Natural killer cell (primary cell): ENCODE measurements at places on chromosomes 16 and 17. TPM values are rescaled to one million over a fixed set of nuclear protein-coding genes. Genes with fewer than 3 reads are reported as not detected.

DNA sequence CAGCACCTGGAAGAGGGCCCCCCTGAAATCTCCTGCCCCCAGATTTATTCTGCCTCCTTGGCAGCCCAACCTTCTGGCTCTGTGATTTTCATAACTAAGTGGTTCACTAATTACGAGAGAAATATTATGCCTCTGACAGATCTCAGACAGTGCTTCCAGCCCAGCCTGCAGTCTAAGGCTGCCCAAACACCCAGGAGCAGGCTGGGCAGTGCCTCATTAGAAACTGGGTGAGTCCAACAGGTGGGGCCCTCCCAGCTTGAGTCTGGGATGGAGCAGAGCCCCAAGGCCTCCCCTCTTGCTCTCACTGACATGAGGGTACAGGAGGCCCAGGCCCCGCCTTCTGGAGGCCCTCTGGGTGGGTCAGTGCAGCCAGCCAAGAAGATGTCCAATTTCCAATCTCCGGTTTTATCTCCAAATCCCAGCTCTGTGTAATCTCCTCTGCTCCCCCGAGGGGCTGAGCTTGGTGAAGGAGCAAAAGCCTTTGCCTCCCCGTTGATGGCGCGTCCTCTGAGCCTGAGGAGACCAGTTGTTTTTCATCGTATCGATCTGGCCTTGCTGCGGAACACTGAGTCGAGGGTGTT lies 20.1 kb upstream of the ABCC3 start:
- no peaks in the 10 kb centered on the region for H3K27me3 ChIP-seq
- no peak overlapping the region for H3K27ac ChIP-seq
- H3K36me3 ChIP-seq = no peaks in the 10 kb centered on the region
- DNase-seq = no peak
- H3K4me3 ChIP-seq = no peak overlapping the region

Gene TRAF4
- total RNA-seq = 97.8 TPM

Gene CACNA1H
- total RNA-seq = 1.5 TPM

DNA sequence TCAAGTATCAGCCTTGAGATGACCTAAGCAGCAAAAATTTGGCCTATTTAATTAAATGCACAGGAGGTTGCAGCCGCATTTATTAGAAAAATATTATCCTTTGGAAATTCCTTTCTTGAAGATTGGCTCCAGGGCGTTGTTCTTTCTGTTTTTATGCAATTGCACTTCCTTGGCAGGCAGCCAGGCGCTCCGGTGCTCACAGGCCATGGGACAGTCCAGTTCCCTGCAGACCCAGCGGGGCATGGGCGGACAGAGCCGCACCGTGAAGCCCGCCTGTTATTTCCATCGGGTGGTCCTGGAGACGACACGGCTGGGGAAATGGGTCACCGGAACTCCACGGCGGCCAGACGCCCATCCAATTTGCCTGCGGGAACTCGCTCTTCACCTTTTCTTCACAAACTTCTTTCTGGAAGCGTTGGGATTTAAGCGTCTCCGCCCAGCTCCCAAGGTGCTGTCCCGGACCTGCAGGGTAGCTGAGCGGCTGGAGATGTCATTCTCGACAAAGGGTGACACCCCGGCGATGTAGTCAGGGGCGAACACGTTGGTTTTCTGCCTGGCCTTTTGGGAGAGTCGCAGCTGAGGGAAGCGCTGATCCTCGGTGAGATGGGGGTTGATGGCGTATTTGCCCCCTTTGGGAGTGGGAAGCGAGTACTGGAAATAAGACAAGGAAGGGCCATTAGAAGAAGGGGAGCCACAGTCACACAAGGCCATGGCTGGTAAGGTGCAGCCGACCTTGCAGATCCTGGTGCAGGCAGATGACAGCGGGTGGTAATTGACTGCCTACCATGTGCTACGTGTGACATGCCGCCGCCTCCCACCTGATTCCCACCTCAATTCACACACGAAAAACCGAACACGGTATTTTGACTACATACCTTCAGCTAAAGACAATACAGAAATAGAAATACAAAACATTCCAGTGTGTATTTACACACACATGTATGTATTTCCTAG lies 12.5 kb downstream of the NOB1 start:
- no peaks in the 10 kb centered on the region for H3K27me3 ChIP-seq
- no peak for DNase-seq
- H3K36me3 ChIP-seq = peaks cover 61% of the 10 kb centered on the region
- H3K27ac ChIP-seq = no peak overlapping the region

DNA sequence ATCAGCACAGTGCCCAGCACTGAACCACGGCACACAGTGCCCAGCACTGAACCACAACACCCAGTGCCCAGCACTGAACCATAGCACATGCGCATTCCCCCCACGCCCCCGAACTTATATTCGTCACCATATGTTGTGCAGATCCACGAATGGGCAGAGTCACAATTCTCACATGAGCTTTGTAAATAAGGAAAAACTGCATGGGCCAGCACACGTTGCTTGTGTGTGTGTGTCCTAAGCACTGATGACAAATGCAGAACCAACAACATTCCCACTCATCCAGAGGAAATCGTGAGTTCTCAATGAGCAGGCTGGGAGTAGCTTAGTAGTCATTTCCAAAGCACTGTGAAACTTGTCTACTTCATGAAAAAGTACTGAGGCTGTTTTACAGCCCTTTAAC lies 70.0 kb downstream of the ADCY9 start:
- no peaks in the 10 kb centered on the region for H3K36me3 ChIP-seq
- no peak overlapping the region for H3K27ac ChIP-seq
- no peak for DNase-seq
- no peaks in the 10 kb centered on the region for H3K4me1 ChIP-seq

DNA sequence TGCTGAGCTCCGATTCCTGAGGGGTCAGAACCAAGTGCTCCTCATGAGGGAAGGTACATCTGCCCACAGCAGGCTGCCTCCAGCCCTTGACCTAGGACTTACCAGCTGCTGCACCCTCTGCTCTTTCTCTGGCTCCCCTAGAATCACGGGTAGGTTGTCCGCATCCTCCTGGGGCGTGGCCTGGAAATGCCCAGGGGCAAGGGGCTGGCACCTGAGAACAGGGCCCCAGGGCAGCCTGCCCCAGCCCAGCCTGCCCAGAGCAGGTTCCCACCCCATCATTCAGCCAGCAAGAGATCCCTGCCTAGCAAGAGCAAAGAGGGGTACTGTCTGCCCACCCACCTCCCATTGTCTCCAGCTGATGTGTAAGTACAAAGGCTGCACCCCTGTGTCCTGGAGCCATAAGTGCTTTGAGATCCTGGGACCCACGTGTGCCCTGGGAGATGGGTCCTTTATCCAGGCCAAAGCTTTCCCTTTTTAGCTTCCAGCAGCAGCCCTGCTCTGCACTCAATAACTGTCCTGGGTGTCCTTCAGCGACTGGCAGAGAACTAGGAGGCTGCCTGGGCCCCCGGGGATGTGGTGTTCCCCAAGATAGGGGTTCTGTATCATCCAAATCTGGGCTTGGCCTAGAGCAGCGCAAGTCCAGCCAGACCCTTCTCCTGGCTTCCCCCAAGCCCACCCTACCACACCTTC lies 5.1 kb downstream of the TSPOAP1 start:
- no peaks in the 10 kb centered on the region for H3K27me3 ChIP-seq
- no peak overlapping the region for H3K27ac ChIP-seq
- peaks cover 70% of the 10 kb centered on the region for H3K4me1 ChIP-seq
- DNase-seq = no peak
- H3K36me3 ChIP-seq = peaks cover 45% of the 10 kb centered on the region

Gene SHISA6
- not detected for total RNA-seq

GRCh38 chr17:74851612-74852236 lies 8.0 kb downstream of the GRIN2C start:
- H3K4me1 ChIP-seq = peaks cover 8% of the 10 kb centered on the region
- no peak for DNase-seq
- peaks cover 27% of the 10 kb centered on the region for H3K27me3 ChIP-seq
- no peak overlapping the region for H3K27ac ChIP-seq
- H3K36me3 ChIP-seq = no peaks in the 10 kb centered on the region
- no peak overlapping the region for H3K4me3 ChIP-seq

Gene TEKT1
- not detected for total RNA-seq

Gene PPM1D
- 22.8 TPM for total RNA-seq

Gene WNT9B
- not detected for total RNA-seq

Gene SLC16A11
- total RNA-seq = 1.6 TPM

DNA sequence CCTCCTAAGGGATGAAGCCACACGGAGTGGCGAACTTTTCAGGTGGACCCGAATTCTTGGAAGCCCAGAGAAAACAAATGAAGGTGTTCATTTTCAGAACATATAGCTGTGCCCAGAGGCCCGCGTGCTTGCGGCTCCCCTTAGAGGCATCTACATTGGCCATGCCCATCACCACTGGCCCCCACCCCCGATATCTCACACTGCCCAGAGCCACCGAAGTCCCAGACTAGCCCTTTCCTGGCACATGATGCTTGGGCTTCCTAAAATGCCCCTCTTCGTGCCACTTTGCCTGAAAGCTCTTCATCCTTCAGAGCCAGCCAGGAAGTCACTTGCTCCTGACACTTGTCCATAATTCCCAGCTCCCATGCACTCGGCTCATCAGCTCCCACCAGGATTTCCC lies 2.1 kb upstream of the HEXIM1 start:
- H3K27ac ChIP-seq = no peak overlapping the region
- H3K27me3 ChIP-seq = no peaks in the 10 kb centered on the region
- no peak for DNase-seq

Gene SOX8
- total RNA-seq = not detected

DNA sequence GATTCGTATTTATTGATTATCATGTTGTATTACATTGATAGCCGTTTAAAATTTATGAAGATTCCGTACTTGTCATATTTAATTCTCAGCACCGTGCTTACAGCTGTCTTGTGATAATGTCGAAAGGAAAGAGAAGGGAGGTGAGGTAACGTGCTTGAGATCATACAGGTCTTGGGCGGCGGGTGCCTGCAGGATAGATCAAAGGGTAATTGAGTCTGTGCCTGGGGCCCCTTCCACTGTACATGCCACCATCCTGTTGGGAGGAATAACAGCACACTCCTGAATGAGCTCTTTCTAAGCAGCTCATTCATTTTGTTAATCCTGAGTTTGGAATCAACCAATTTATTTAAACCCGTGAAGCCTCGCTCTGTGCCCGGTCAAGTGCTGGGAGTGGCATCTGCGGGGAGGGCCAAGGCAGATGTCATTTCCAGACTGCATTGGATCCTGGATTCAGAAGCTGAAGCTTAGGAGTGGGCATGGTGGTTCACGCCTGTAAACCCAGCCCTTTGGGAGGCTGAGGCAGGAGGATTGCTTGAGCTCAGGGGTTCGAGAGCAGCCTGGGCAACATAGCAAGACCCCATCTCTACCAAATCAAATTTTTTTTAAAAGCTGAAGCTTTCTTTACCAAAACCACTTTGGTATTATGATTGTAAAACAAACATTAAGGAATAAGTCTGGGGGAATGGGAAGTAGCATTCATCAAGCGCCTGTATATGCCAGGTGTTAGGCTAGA lies 25.8 kb downstream of the WWOX start:
- no peaks in the 10 kb centered on the region for H3K27me3 ChIP-seq
- no peak for DNase-seq
- H3K27ac ChIP-seq = no peak overlapping the region
- no peaks in the 10 kb centered on the region for H3K36me3 ChIP-seq

Gene GNG13
- not detected for total RNA-seq

DNA sequence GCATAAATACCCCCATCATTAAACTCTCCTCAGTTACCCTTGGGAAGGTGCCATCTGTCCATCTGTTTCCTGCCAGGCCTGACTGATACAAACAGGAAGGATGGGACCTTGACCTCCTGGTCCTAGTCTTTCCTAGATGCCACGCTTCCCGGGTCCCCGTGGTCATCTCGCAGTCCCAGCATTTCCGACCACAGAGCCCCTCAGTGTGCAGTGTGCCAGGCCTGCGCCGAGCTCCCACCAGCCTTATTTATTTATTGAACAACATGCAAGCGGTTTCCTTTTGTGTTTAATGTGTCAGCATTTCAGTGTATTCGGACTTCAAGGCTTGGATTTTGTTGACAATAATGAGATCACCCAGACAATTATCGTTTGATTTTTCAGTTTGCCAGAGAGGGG lies 45.6 kb upstream of the NKD1 start:
- no peaks in the 10 kb centered on the region for H3K27me3 ChIP-seq
- DNase-seq = no peak
- H3K4me3 ChIP-seq = no peak overlapping the region
- H3K4me1 ChIP-seq = no peaks in the 10 kb centered on the region

DNA sequence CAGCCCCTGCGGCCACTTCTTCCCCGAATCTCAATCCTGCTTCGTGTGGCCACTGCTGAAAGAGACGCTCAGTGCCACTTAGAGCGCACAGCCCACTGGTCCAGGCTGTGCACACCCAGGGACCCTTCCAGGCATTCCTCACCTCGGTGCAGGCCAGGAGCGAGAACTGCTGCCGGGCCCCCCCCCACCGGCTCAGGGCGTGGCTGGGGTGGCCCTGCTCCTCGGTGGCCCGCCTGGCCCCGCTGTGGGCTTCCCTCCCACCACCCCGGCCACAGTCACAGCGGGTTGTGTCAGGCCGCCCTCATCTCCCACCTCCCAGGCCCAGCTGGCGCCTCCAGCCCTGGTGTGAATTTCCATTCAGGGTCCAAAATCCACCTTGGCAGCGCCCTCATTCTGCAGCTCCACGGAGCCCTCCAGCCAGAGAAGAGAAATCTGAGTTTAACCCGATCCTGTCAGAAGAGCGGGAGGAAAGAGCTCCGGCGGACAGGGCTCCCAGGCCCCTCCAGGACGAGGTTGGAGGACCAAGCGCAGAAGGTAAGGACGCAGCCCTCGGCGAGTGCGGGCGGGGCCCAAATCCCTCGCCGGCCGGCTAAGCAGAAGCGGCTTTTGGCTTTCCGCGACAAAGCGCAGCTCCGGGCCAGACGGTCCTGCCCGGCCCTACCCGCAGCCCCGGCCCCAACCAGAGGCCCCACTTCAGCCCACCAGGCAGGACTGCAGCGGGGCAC lies 12.0 kb downstream of the TBC1D16 start:
- no peak overlapping the region for H3K27ac ChIP-seq
- DNase-seq = no peak
- no peaks in the 10 kb centered on the region for H3K36me3 ChIP-seq
- H3K4me3 ChIP-seq = no peak overlapping the region
- H3K4me1 ChIP-seq = no peaks in the 10 kb centered on the region

Gene ARHGAP44
- not detected for total RNA-seq

- H3K36me3 ChIP-seq = peaks cover 37% of the 10 kb centered on the region
- H3K27me3 ChIP-seq = no peaks in the 10 kb centered on the region
- H3K27ac ChIP-seq = no peak overlapping the region
- no peak overlapping the region for H3K4me3 ChIP-seq
- DNase-seq = no peak
- no peaks in the 10 kb centered on the region for H3K4me1 ChIP-seq
Measured at GRCh38 chr16:58011652-58012051, 10.4 kb downstream of the USB1 start.

DNA sequence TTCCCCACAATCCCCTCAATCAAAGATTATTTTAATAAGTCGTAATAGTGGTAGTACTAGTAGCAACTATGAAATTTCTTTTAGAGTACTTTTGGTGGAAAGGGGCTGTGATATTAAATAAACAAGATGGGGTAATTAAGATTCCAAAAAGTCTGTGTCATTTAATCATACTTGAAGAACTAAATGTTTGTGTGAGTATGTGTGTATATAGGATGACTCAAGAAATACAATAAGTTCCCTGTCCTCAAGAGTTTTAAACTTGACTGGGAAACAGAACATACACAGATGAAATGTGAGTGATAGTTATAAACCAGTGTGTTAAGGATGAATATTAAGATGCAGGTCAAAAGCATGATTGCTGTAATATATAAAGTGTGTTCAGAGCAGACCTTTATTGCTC lies 2.3 kb downstream of the ALDH3A2 start:
- peaks cover 8% of the 10 kb centered on the region for H3K36me3 ChIP-seq
- H3K4me3 ChIP-seq = no peak overlapping the region
- no peak overlapping the region for H3K27ac ChIP-seq
- DNase-seq = no peak
- H3K27me3 ChIP-seq = no peaks in the 10 kb centered on the region

Gene EFCAB13
- total RNA-seq = 5.8 TPM
